ENCODE measurements at places on chromosomes 1 and 21.

DNA sequence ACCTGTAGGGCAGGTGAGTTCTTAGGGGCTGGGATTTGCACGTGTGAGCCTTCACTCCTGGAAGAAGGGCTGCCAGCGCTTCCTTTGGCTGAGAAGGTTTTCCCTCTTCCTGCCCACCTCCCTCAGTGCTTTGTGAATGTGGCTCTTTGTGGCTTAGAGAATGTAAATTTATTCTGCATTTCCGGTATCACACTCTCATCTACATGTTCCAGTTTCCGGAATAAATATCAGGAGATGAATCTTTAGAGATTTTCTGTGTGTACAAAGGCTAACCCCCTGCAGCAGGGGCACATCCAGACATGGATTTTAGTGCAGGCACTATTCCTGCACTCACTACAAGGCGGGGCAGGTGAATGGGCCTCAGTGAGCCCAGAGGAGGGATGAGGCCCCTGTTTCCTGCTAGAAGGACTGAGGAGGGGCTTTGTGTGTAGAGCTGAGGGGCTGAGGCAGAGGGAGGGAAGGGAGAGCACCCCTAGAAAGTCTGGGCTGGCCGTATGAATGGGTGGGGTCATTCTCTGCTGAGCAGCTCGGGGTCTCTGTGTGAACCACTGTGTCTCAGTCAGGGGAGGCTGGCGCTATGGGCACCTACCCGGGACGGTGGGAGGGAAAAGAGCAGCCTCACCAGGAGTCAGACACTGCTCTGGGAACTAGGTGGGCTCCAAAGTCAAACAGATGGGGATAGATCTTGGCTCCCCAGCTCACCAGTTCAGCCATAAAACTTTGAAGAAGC lies 207.5 kb downstream of the MATN1 start:
- DNase-seq: no peak

DNA sequence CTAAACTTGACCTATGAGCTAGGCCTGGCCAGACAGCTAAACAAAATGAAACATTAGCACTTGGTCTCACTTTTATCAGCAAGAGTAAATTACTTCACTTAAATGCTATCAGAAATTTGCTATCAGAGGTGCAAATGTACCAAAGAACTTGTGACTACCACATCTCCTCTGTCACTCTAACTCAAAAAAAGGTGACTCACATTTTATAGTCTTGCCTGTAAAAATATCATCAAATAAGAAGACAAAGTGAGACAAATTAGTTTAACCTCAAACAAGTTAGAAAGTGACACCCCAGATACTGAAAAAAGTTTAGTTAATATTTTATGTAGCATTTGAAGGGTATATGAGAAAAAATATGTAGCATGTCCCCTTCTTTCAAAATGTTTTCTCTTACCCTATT lies 76.9 kb downstream of the EPS15 start:
- no peak for DNase-seq

GRCh38 chr1:227415115-227415790 lies 97.0 kb upstream of the CDC42BPA start:
- no peak for DNase-seq

- no peak for DNase-seq
Observed at GRCh38 chr1:186775036-186775435, 53.7 kb upstream of the PLA2G4A start.

GRCh38 chr1:115677182-115677555 lies 35.4 kb downstream of the VANGL1 start:
- DNase-seq: peak; percentile 35

GRCh38 chr1:91502672-91503184 lies 2.1 kb downstream of the CDC7 start:
- peak; percentile 41 for DNase-seq

- DNase-seq: peak; percentile 27
Observed at GRCh38 chr1:33654267-33654834, 181.9 kb downstream of the ZSCAN20 start.

- DNase-seq: no peak
Observed at GRCh38 chr1:213666922-213667321, 320.9 kb upstream of the PROX1 start.

DNA sequence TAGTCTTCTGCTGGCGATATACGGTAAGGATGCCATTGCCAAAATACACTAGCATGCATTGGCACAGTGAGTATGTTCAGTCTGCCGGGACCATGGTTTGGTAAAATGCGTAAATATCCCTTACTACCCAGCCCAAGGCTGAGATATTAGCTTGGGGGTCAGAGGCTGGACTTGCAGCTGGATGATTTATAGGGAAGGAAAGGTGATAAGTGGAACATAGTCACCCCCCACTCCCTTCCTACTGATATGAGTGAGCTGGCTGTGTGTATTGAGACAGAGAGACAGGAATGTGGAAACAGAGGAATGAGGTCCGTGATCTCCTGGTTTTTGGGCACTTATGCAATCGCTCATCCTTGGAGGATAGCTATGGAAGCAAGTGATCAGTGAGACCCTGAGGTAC lies 642.8 kb downstream of the KCNT2 start:
- DNase-seq: no peak

GRCh38 chr1:40903106-40903505 lies 40.9 kb upstream of the CITED4 start:
- DNase-seq: no peak
